H9 (cell line): ENCODE measurements at places on chromosomes 4 and X.
A peak's percentile ranks its signal among the peaks of the same experiment; 100 is the strongest.

- no peak for DNase-seq
Observed at GRCh38 chr4:186739802-186740434, 16.3 kb upstream of the FAT1 start.

GRCh38 chrX:37711991-37712390 is 26.4 kb downstream of the XK start:
- DNase-seq, result no peak

DNA sequence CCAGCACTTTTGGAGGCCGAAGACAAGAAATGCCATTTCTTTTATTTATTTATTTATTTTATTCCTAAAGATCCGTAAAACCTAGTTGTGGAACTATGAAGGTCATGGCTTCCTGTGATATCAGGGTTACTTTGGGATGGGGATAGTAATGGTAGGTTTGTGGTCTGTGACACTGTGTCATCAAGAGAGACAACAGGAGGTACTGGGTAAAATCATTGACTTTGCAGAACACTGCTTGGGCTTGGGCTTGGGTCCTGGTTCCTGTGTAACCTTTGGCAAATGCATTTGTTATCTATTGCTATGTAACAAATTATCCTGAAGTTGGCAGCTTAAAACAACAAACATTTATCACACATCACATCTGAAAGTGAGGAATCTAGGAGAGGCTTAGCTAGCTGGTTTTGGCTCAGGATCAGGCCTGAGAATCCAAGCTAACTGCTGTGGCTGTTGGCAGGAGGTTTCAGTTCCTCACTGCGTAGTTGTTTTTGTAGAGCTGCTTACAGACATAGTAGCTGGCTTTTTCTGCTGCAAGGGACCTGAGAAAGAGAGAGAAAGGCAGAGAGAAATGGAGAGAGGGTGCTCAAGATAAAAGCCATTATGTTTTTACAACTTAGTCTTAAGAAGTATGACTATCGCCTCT is 576.4 kb upstream of the SLIT2 start:
- no peak for DNase-seq

- no peak for DNase-seq
Observed at GRCh38 chrX:70301716-70302115, 11.8 kb downstream of the KIF4A start.

DNA sequence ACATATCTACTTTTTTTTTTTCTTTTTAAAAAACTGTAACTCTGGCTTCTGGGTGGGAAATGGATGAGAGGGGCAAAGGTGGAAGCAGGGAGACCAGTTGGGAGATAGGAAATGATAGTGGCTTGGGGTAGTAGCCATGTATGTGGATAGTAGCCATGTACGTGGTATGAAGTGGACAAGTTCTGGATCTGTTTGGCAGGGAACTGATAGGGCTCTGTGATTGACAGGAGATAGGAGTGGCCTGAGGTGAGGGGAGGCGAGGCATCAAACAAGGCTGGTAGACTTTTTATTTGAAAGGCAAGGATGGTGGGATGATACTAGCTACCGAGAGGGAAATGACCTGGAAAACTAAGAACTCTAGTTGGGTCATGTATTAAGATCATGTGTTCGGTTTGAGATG is 117.8 kb downstream of the AFF1 start:
- DNase-seq, result no peak

- no peak for DNase-seq
Observed at GRCh38 chr4:139559089-139559479, 3.1 kb upstream of the SETD7 start.

DNA sequence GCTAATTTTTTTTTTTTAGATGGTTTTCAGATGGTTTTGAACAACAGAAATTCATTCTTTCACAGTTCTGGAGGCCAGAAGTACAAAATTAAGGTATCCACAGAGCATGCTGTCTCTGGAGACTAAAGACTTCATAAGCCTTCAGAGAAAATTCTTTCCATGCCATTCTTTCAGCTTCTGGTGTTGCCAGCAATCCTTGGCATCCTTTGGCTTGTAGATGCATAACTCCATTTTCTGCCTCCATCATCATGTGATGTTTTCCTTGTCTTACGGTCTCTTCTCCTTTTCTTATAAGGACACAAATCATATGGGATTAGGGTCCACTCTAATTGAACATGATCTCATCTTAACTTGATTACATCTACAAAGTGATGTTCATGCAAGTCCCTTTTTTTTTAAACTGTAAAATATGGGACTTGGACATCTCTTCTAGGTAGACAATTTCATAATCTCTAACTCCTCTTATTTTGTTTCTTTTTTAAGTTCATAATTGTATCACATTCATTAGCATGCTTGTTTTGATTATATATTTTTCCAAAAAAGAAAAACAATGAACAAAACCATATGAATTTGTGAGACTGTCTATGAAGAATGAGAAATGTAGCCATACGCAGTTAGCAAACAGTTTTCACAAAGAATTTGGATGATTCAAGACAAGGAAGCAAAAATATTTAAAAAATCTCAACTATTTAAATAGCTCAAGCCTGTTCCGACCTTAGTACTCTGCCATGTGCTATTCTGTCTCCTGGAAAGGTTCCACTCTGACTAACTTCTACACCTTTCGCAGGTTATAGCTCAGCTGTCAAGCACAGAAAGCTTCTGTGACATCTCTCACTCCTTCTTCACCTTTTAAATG is 53.1 kb upstream of the GIMD1 start:
- DNase-seq, result no peak

DNA sequence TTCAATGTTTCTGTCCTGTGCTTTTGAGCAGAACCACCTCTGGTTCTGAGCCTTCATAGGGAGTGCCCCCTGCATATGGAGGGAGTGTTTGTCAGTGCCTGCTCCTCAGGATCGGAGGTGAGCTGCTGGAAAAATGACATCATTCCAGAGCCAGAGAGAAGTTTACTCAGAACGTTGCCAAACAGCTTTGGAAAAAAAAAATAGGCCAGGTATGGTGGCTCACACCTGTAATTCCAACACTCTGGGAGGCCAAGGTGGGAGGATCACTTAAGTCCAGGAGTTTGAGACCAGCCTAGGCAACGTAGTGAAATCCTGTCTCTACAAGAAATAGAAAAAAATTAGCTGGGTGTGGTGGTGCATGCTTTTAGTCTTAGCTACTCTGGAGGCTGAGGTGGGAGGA is 27.2 kb upstream of the PDLIM3 start:
- no peak for DNase-seq

DNA sequence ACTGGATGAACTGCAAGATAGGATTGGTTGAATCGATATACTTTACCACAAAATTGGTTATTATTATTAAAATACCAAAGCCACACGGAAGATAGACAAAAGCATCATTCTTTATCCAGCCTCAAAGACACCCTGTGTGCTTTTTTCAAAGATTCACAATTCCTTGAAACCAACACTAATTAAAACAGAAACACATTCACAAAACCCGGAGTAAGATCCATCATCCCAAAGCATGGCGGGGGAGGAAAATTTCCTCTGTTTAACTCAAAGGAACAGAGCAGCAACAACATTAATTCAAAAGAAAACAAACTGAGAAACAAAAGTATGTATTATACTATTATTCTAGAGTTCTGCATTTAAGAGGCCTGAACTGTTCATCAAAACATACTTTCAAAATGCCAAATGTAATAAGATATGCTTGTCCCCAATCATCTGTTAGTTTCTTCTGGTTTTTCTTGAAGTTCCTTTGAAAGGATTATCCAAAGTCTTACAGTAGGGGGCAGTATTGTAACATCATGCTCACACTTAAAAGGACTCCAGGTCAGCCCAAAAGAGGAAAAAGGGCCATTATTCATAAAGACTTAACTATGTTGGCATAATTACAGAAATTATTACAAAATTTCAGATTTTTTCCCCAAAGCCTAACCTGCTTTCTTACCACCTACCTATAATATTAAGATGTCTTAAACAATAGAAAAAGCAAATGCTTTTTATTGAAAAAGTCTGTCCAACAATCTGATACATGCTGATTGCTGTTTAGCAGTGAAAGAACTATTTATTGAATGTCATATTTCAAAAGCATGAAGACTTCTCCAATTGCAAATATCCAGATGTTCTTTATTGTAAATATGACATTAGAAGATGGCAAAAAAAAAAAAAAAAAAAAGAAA is 168.7 kb downstream of the SCFD2 start:
- no peak for DNase-seq

- DNase-seq, result no peak
Observed at GRCh38 chrX:1336331-1336943, at the start of gene IL3RA. Gene IL3RA, plus strand, starts transcription at chrX:1336785. Its CDS starts 4,981 bp downstream, at chrX:1341766.

- no peak for DNase-seq
Observed at GRCh38 chrX:108833993-108834392, 97.6 kb upstream of the IRS4 start.

- no peak for DNase-seq
Observed at GRCh38 chr4:110663738-110664444, 41.0 kb upstream of the PITX2 start.

GRCh38 chrX:150361777-150362351 is 1.3 kb upstream of the MAMLD1 start:
- peak; percentile 38 for DNase-seq

GRCh38 chr4:187236209-187236890 is 512.7 kb upstream of the FAT1 start:
- DNase-seq, result no peak

DNA sequence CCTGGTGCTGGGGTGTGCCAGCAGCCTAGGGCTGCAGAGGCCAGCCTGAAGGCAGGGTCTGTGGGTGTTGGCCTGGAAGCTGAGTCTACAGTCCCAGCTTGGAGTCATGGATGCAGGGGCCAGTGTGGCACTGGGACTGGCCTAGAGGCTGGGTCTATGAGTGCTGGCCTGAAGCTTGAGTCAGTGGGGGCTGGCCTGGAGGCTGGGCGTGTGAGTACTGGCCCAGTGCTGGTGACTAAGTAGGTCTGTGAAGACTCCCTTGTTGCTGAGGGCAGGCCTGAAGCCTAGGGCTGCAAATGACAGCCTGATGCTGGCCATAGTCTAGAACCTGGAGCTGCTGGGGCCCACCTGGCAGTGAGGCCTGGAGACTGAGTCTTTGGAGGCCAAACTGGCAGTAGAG is 31.3 kb upstream of the ALG13 start:
- DNase-seq, result no peak

DNA sequence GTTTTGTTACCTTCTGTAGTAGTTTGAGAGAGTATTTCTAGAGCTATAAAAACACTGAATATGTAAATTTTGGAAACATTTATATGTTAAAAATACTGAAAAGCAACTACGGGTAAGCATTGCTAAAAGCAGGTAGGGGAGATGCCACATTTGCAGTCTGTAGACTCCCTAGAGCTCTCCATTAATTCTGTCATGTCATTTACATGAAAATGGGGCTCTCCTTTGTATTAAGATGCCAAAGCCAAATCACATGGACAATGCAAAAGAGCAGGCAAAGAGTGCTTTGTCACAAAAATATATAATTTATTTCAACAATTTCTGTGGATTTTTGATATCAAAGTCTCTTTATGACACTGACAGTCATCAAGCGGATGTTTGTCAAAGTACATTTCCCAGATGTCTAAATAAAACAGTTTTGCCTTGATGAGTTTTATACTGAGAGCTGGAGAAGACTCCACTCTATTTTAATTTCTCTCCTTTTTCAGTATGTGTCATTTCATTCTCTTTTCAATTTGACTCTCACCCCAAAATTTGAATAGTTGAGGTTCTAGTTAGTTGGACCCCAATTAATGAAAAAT is 51.8 kb downstream of the LDB2 start:
- DNase-seq, result no peak

- DNase-seq, result no peak
Observed at GRCh38 chr4:100071506-100071905, 118.8 kb downstream of the DDIT4L start.

GRCh38 chrX:87813566-87813965 is 296.0 kb downstream of the KLHL4 start:
- no peak for DNase-seq

GRCh38 chrX:150694738-150695410 is 1.7 kb downstream of the MTMR1 start:
- no peak for DNase-seq

DNA sequence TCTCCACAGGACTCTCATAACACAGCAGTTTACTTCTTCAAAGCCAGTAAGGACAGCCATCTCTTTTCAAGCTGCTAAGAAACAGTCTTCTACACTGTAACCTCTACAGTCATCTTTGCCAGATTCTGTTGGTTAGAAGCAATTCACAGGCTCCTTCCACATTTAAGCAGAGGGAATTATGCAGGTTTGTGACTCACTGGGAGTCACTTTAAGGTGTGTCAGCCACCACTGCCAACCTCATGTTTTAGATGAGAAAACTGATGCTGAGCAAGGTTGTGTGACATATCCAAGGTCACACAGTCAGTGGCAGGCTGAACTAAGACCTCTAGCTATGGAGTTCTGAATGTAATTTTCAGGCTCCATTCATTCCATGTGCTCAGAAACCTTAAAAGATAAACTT is 143.5 kb downstream of the QDPR start:
- no peak for DNase-seq

GRCh38 chr4:105352826-105353225 is 121.0 kb downstream of the PPA2 start:
- no peak for DNase-seq

DNA sequence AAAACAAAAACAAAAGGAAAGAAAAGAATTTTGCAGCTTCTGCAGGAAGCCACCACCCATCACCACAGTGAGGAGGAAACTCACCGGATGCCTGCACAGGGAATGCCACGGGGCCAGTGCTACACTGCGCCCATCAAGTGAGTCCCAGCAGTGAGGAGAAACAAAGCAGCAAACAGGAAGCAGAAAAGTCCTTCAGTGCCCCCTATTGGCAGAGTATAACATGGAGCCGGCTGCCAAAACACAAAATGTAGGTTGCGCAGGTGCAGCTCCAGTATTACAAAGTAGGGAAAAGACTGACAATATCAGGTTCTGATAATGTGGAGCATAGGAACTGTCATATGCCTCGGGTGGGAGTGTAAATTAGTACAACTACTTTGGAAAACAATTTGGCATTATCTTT is 23.3 kb upstream of the SCML2 start:
- DNase-seq, result peak; percentile 53

GRCh38 chrX:30659421-30659820 is 6.2 kb downstream of the GK start:
- DNase-seq, result no peak

- no peak for DNase-seq
Observed at GRCh38 chr4:127667116-127667515, 34.4 kb downstream of the INTU start.

DNA sequence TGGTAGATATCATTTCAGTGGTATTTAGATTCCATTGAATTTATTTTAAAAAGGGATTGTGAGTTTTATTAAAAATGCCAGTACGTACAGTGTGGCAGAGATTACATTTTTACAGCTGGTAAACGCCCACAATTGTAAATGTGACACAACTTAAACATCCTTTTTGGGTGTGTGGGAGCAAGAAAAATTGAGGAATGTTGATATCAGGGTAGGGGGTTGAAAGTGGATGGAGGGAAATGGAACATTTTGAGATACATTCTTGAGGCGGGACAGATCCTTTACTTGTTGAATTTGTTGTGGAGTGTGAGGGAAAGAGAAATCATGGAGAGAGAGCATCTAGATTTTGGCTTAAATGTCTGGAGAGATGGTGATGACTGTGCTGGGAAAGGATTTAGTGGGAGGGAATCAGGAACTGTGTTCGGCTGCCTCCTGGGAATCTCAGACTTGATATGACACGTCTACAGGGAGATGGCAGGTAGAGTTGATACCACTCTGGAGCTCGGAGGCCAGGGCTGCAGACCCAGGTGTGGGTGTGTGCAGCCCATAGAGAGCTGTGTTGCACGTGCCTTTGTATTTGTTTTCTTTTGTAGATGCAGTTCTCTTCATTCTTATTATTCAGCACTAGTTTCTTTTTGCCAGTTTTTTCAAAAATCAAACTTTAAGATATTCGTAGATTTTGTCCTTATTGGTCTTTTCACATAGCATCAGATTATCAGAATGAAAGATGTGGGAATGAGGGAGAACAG is 10.8 kb downstream of the TMEM131L start:
- no peak for DNase-seq

GRCh38 chr4:11966782-11967181 is 538.1 kb upstream of the HS3ST1 start:
- no peak for DNase-seq

- DNase-seq, result no peak
Observed at GRCh38 chrX:19793471-19793870, 93.9 kb downstream of the SH3KBP1 start.
